Fibroblast of the aortic adventitia (primary cell): ENCODE measurements at places on chromosomes 1 and 21. TPM values are rescaled to one million over a fixed set of nuclear protein-coding genes. Genes with fewer than 3 reads are reported as not detected.

The ANGPTL3 gene
- total RNA-seq = under 0.01 TPM in 1 of 2 replicates, not detected in the other

The MAP10 gene
- 1.5 and 1.9 TPM in 2 replicates for total RNA-seq

The CHML gene
- 2.8 and 10.1 TPM in 2 replicates for total RNA-seq

The EGLN1 gene
- total RNA-seq = 31.2 and 44.1 TPM in 2 replicates

DNA sequence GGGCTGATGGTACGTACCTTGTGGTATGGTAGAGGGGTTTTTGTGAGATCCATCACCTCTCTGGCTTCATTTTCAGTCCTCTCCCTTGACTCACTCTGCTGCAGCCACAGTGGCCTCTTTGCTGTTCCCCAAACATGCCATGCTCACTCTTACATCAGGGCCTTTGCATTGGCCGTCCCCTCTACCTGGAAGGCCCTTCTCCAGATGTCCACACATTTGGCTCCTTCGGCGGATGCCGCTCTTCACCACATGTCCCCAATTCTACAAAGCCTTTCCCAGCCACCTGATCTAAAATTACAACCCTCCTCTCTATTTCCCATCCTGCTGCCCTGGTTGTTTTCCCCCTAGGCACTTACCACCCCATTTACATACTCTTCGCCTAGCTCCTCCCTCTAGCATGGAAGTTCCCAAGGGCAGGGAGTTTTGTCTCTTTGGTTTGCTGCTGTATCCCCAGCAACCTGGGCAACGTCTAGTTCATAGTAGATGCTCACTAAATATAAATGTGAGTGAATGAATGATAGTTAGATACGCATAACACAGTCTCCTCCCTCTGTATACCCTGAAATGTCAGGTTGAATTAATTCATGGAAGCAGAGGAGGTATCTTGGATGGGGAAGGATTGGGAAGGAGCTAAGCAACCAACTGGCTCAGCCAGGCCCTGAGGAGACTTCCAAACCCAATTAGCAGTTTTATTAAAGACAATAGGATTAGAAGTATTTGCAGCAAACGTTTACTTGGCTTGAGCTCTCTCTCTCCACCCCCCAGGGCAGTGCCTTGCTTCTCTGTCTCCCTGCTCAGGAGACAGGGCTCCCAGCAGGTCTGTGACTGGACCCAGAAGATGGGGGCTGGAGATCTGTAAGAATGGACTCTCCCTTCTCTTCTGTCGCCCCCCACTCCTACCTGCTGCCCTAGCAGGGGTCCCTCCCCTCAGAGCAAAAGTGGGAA is 264.2 kb downstream of the GRIK3 start:
- no peak for DNase-seq

GRCh38 chr21:43884012-43884860 is 19.2 kb downstream of the AGPAT3 start:
- DNase-seq = peak; percentile 22

DNA sequence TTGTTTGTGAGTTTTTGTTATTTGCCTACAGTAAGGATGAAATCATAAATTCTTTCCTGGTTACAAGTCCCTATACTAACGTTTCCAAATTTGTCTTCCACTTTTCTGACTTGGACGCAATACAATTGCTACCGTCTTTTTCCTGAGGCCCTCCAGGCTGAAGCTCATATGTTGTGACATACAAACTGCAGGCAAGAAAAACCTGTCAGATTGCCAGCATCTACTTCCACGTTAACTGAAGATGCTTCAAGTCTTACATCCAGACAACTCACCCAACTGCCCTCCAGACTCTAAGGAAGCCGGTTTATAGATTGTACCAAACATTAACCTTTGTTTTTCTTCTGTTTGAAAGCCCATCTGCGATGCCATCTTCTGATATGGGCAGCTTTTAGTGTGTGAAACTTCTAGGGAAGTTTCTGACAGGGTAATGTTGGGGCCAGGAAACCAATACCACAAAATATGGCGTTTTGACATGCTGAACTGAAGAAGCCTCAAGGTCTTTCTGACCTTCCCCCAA is 21.4 kb upstream of the RNF11 start:
- peak; percentile 88 for DNase-seq

DNA sequence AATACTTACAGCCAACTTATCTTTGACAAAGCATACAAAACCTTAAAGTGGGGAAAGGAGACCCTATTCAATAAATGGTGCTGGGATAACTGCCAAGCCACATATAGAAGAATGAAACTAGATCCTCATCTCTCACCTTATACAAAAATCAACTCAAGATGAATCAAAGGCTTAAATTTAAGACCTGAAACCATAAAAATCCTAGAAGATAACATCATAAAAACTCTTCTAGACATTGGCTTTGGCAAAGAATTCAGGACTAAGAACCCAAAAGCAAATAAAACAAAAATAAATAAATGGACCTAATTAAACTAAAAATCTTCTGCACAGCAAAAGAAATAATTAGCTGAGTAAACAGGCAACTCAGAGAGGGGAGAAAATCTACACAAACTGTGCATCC is 335.6 kb upstream of the PBX1 start:
- no peak for DNase-seq

DNA sequence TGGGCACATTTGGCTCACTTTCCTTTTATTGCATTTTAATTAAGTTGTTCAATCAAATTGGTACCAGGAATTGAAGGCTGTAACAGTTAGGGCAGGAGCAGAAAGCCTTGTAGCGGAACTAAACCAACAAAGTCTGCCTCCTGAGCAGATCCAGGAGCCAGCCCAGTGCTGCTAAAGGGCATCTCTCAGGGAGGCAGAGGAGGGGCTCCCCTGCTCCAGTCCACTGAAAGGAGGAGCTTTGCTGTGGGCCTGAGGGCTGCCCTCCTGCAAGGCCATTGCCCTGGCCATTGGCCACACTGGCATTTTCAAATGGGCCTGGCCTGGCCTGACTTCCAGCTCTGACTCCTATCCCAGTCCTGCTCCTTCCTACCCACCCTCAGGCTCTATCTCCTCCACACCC is 3.7 kb upstream of the TRABD2B start:
- DNase-seq = no peak

- DNase-seq = peak; percentile 22
These were observed 112.9 kb upstream of the WARS2 start for GRCh38 chr1:119253366-119253765.

GRCh38 chr21:33020558-33021100 is 5.1 kb upstream of the OLIG2 start:
- no peak for DNase-seq

DNA sequence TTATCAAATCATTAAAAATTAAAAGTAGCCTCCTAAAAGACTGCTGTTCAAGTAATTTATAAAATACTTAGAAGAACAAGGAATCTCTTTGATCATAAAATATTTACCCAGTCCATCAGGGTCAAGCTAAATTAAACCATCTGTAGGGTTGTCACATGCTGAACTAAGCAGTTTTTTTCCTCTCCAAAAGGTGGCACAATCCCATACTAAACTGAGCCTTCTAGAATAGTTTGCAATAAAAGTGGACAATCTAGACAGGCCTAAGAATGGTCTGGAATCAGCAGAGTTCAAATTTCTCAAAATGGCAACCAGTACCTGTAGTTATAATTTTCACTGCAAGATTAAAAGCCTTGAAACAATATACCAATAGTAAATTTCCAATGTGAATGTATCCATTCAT is 194.8 kb downstream of the EIF4G3 start:
- DNase-seq = peak; percentile 63

- no peak for DNase-seq
These were observed 298.4 kb upstream of the SPAG17 start for GRCh38 chr1:118483245-118484006.

DNA sequence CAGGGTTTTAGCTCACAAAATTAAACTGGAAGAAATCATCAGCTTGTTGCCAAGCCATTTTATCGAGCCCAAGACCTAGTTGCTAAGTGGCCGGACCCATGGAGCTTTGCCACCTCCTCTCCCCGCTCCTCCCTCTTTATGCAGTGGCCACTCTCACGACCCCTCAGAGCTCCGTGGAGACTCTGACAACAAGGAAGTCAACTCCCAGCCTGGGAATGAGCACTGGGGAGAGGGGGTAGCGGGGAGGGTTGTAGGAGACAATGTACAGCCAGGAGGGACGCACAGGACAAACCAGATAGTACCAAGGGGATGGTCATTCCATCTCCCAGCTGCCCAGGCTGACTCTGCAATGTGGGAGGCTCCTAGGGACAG is 250.9 kb downstream of the SIPA1L2 start:
- DNase-seq = no peak

DNA sequence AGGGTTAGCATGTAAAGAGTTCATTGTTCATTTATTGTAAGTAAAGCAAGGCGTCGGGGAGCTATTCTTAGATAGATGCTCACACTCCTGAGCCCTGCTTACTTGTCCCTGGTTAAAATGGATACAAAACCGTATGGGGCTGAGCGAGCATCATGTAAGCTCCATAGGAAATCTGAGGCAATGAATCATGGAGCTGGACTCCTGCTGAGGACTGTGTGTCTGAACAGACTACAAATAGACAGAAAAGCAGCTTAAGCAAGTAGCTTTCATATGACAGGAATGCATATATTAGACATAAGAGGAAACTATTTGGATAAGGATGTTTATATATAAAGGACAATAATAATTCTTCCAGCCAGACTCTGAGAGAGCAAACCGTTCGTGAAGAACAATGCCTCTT is 604.9 kb upstream of the PTBP2 start:
- DNase-seq = no peak

- DNase-seq = peak; percentile 17
These were observed 128.2 kb downstream of the TBX19 start for GRCh38 chr1:168408884-168409283.
